NCI-H1105 (cell line): ENCODE measurements at places on chromosomes 16 and 17.

GRCh38 chr17:27630607-27631410 is at the start of gene LGALS9:
Gene LGALS9, plus strand, starts transcription at chr17:27631188. Its CDS starts 78 bp downstream, at chr17:27631266.
- no peak for DNase-seq

GRCh38 chr16:4372001-4372577 is 441 bp downstream of the VASN start:
- no peak for DNase-seq

GRCh38 chr17:36930583-36930900 is 6.7 kb upstream of the LHX1 start:
- DNase-seq, result no peak

DNA sequence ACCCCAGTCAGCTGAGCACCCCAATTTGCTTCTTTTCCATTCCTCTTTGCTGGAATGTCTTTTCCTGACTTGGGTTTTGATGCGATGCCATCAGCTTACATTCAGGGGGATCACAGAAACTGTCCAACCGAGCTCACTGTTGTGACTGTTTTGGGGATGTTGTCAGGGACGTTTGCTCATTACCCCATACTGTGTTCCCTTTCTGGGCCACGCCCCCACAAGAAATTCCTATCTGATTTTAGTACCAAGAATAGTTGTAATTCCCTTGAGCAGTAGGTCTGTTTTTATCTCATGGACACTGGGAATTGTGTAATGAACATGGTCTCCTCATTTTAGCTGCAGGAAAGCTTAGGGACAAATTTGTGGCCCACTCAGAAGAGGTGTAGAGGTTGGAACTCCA is 2.6 kb upstream of the NTN1 start:
- DNase-seq, result no peak

- peak; percentile 14 for DNase-seq
Measured at GRCh38 chr17:71472809-71473789, 647.7 kb upstream of the SOX9 start.

- DNase-seq, result no peak
Measured at GRCh38 chr16:66580605-66581209, 1.4 kb downstream of the CMTM2 start.

- no peak for DNase-seq
Measured at GRCh38 chr17:61285526-61286320, 113.9 kb upstream of the TBX2 start.
